ENCODE measurements at places on chromosomes 7 and 10.

DNA sequence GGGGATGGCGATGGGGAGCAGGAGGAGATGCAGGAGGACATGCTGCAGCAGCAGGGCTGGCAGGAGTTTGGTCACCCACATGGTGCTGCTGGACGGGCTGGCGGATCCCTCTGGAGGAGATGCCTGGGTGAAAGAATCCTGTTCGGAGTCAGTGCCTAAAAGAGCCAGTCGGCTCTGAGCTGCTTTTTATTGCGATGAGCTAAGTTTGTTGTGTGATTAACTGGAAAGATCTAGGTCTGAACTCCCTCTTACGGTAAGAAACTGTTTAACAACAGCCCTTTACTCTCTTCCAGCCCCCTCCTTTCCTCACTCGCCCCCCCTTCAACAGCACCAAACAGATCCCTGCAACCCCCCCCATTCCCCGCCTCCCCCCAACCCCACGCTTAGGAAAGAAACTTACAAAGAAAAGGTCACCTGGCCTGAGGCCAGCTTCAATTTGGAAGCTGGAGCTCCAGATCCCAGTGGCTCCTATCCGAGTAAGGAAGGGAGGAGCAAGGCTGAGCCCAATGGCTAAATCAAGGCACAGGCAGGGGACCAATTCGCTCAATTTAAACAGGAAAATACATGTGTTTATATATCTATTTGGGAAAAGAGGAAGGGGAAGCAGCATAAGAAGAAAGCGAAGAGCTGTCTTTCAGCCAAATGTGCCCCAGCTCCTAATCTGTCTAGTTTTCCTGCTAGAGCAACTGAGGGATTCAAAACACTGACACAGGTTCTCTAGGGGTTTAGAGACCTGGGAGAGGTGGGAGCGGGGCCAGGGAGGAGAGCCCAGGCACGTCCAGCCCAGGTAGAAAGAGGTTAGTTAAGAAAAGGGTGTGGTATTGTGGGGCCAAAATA lies at the start of gene HGF:
Gene HGF, minus strand, starts transcription at position 157 of the 837 bp plus-strand sequence. Its CDS starts 76 bp downstream, at position 81.
- no peak for DNase-seq

DNA sequence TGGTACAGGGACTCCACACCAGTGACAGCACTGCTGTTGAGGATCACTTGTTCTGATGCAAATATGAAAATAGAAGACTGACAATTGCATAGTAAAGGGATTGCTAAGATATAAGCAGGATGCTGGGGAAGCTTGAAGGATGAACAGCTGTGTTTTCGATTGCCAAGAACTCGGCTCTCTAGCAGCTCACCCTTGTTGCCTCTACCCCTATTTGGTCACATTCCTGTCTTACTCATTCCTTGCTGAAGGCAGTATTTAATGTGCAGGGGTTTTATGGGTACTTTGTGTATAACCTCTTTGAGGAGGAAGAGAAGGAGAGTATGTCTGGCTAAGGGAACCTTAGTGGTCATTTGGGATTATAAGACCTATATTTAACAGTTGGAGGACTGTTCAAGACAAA lies 218.8 kb downstream of the AUTS2 start:
- no peak for DNase-seq

DNA sequence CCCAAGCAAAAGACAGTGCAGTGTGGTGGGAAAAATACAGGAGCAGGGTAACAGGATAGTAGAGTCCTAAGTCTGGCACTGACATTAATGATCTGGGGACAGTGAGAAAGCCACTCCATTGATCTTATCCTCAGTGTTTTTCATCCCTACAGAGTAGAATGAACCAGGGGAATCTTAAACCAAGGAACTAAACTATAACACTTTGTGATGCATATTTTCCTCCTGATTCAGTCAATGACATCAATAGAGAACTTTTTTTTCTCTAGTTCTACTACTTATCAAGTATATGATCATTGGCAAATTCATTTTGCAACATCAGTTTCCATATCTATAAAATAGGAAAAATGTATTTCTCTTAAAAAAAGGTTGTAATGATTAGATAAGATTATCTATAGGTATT lies 151.1 kb downstream of the TMEM26 start:
- DNase-seq: no peak

- DNase-seq: no peak
Observed at GRCh38 chr7:13875496-13876074, 113.9 kb downstream of the ETV1 start.

- no peak for DNase-seq
Observed at GRCh38 chr7:3558400-3558799, 257.3 kb downstream of the SDK1 start.

DNA sequence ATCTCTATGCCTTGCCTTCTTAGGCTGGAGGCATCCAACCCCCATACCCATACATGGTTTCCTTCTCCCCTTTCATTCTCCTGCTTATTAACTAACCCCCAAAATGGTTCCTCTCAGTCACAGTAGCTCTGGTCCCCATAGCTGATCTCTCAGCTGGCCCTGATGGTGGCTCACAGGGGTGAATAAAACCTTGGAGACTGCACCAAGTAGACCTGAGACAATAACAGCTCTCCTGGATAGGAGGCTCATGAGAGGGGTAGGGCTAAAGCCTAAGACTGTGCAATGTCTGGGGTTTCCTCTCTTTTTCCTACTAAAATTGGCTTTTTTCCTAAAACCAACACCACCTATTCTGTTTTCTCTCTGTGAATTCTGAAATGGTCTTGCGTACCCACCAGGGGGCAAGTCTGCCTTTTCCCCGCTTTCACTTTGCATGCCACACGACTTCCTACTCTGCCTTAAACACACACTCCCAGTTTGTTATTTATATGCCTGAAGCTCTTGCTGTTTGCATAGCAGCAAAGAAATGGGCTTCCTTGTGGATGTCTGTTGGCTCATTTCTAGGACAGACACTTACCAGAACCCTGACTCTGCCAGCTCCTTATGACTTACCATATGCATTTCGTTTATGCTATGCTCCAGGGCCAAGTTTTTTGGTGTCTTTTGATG lies 18.4 kb upstream of the PON1 start:
- no peak for DNase-seq

GRCh38 chr7:155450970-155451801 lies 6.7 kb upstream of the EN2 start:
- no peak for DNase-seq

DNA sequence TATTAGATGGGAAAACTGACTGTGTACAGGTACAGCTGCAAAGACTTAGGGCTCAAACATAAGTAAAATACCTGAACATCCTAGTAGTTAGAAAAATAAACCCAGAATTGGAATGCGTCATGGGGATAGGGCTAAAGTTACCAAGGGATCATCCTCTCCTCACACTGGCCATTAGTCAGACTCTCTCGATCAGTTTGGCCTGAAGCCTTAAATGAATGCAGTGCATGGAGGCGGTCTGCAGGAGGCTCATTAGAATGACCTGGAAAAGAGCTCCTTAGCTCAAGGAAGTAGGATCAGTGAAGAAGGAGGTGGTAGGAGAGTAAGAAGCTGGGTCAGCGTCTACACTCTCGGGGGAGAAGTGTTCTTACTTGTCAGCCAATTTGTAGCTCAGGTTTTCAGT lies 35.3 kb downstream of the DENND2A start:
- DNase-seq: no peak

GRCh38 chr10:122392835-122393234 lies 18.3 kb downstream of the PLEKHA1 start:
- DNase-seq: no peak

GRCh38 chr7:51144178-51144577 lies 172.4 kb downstream of the COBL start:
- no peak for DNase-seq

GRCh38 chr7:139767561-139767982 lies 10.2 kb downstream of the HIPK2 start:
- DNase-seq: no peak

- no peak for DNase-seq
Observed at GRCh38 chr7:5553298-5553877, 129.8 kb upstream of the TNRC18 start.

DNA sequence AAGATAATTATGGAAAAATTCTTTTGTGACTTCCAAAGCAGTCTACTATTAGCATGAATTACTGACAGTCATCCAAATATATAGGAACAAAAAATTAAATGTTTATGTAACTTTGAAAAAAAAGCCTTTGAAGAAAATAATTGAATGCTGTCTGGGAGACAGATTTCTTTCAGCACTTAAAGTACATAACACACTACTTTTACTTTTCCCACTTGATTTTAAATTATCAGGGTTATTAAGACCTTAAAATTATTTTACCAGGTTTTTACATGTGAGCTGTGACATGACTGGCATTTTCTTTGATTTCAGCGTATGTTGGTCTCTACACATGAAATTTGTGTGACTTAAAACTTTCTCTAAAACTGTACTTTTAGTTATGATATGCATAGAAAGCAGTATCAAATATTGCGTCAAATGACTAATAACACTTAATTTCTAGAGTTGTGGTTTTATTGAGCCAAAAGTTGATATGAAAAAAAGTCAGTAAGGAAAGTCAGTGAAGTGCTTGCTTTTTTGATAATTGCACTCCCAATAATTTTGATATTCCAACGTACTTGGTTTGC lies 3.1 kb downstream of the PTEN start:
- DNase-seq: no peak

GRCh38 chr10:14691359-14691758 lies 83.3 kb downstream of the FAM107B start:
- DNase-seq: no peak

- no peak for DNase-seq
Observed at GRCh38 chr7:137880432-137880831, 33.7 kb upstream of the DGKI start.

DNA sequence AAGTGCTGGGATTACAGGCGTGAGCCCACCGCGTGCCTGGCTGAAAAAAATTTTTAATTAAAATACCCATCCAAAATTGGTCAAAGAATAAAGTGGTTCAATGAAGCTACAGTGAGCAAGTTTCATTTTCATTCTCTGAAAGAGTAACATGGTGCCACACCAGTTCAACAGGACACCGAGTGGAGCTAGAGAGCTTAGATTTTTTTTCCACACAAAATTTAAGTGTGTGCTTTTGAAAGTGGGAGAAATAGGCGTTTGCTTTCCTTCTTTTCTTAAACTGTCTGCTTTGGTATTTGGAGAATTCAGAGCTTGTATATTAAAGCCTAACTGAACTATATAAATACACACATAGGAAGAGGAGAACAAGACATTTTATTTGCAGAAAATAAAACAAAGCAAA lies 43.4 kb downstream of the BPGM start:
- no peak for DNase-seq

GRCh38 chr7:68862736-68863135 lies 735.5 kb upstream of the AUTS2 start:
- DNase-seq: no peak

DNA sequence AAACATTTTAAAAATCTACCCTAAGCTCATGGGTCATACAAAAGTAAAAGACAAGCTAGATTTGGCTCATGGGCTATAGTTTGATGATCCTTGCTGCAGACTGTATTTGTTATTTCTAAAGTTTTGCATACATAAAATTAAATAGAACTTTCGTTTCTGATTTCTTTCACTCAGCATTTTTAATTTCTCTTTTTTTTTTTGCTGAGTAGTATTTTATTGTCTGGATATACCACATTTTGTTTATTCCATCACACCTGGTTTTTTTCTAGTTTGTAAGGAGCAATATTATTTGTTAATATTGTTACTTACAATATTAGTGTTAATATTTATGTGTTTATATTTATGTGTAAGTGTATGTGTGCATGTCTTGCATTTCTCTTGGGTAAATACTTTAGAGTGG lies 291.5 kb downstream of the ATRNL1 start:
- no peak for DNase-seq

DNA sequence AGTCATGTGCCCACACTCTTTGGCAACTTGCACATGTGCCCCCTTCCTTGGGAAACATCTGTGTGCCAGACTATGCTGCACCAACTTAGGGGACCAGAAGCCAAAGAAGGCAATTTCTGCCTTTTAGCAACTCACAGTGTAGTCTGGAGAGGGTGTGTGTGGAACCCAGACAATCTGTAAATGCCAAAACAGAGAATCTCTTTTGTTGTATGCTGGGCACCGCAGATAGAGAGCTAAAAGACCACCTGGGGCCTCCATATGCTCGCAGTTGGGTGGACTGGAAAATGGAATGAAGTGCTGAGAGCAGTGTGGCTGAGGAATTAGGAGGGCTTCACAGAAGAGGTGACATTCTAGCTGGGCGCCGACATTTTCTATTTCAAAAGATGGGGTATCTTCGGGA lies 26.4 kb downstream of the UBTD1 start:
- DNase-seq: no peak

GRCh38 chr7:47591655-47592572 lies 10.0 kb upstream of the TNS3 start:
- no peak for DNase-seq

DNA sequence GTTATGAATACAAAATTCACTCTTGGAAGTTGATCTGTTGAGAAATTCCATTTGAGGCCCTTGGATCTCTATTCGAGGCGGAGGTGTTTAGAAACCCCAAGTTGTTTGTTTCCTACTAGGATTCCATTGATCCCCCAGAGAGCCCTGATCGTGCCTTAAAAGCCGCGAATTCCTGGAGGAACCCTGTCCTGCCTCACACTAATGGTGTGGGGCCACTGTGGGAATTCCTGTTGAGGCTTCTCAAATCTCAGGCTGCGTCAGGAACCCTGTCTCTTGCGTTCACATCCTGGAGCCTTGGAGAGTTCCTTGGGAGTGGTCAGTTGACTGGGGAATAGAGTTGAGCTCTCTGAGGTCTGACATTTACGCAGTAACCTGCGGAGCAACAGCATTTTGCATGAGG lies 1.2 kb downstream of the CFAP69 start:
- DNase-seq: no peak

GRCh38 chr7:7554021-7554432 lies 12.7 kb upstream of the MIOS start:
- DNase-seq: no peak

GRCh38 chr10:122206471-122207065 lies 64.5 kb upstream of the BTBD16 start:
- DNase-seq: no peak

- no peak for DNase-seq
Observed at GRCh38 chr7:152076324-152076821, 50.9 kb downstream of the GALNT11 start.

DNA sequence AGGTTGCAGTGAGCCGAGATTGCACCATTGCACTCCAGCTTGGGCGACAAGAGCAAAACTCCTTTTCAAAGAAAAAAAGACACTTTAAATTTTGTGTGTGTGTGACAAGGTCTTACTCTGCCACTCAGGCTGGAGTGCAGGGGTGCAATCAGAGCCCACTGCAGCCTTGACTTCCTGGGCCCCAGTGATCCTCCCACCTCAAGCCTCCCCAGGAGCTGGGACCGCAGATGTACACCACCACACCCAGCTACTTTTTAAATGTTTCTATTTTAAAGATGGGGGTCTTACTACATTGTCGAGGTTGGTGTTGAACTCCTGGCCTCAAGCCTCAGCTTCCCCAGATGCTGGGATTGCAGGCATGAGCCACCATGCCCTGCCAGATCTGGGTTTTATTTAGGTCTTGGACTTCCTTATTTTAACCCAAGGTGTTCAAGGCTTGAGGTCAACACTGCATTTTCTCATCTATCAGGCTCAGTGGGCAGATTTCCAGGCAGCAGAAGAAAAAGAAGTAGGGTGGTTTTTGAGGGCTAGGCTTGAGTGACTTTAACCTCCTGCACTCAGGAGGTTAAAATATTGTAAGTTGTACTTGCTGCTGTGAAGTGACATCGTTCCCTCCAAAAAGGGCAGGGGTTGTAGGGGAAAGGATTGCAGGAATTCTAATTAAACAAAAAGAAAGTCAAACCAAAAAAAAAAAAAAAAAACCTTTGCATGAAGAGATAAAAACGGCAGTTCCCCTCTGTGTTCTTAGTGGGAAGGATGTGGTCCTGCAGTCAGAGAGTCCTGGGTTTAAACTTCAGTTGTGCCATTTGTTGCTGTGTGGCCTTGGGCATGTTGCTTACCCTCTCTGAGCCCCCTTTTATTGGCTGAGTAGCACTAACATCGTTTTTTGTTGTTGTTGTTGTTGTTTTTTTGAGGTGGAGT lies 71.5 kb downstream of the CARD11 start:
- no peak for DNase-seq

Data from stimulated activated CD8-positive, alpha-beta memory T cell treated with anti-CD3 and anti-CD28 coated beads, Interleukin-15, amount 100 ng/mL, for 1 hour (primary cell).